ENCODE measurements at places on chromosomes 4 and X.

- DNase-seq: no peak
Observed at GRCh38 chrX:40875476-40875875, 140.1 kb upstream of the MED14 start.

GRCh38 chr4:149343614-149344013 lies 472.0 kb downstream of the IQCM start:
- DNase-seq: no peak

DNA sequence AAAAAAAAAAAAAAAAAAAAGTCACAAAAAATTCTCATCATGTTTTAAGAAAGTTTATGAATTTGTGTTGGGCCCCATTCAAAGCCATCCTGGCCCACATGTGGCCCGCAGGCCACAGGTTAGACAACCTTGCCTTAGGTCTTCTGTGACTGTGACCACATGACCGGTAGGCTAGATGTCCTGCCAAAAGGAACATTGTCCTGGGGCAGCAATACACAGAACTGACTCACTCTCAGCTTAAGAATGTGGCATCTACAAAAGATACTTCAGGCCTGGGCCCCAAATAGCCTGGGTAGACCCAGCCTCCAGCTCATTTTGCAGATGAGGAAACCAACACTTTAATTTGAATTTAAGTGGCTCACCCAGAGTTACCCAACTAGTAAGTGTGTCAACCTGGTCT lies 10.0 kb downstream of the AWAT2 start:
- no peak for DNase-seq

- no peak for DNase-seq
Observed at GRCh38 chr4:187726485-187726884, 269.1 kb upstream of the ZFP42 start.

- DNase-seq: no peak
Observed at GRCh38 chr4:110009550-110009949, 96.9 kb downstream of the EGF start.

GRCh38 chr4:66842026-66842723 lies 703.1 kb downstream of the CENPC start:
- DNase-seq: no peak

DNA sequence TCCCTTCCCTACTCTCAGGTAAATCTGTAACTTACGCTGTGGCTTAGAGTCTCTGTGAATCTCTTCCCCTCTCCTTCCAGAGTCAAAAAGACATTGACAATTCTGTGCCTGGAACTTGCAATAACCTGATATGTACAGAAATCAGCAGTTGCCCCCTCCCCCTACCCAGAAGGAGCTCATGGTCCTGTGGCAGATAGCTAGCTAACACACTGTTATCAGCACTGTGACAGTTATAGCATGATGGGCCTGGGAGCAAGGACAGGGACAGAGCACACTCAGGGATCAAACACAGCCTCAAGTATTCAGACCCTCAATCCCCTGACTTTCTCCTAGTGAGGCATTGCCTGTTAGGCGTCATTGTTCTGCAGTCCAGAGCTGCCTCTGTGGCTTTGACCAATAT lies 18.7 kb upstream of the MAGEA10 start:
- no peak for DNase-seq

- DNase-seq: no peak
Observed at GRCh38 chr4:102253860-102254259, 91.4 kb downstream of the SLC39A8 start.

GRCh38 chr4:108846568-108846967 lies 83.7 kb upstream of the ETNPPL start:
- no peak for DNase-seq

DNA sequence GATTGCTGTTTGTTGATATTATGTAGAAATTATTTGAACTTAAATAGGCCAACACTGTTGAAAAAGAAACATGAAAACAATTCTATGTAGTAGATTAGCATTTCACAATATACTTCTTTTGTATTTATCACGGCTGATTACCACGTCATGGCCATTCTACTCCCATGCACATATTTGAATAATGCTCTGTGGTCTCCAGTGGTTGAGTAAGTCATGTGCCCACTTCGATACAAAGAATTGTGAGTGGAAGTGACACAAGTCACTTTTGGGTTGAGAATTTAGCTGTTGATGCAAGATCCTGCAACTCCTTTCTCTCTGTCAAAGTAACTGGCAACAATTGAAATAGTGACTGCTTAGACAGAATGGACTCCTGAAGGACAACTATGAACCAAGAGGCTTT lies 6.7 kb upstream of the FSTL5 start:
- no peak for DNase-seq

DNA sequence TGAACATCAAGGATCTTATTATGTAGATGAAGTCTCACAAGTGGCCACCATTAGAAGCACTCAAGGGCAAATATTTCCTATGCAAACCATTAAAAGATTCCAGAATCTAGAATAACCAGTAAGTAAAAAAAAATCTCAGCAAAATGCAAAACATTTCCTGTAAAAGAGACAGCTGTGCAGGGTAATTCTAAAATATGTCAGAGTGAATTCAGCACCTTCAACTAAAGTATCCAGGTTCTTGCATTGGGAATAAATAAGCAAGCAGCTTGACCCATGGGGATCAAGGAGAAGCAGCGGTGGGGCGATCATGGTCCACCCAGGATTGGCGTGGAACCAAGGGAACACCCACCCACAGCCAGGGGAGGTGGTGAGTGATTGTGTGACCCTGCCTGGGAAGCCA lies 2188.9 kb downstream of the PCDH7 start:
- no peak for DNase-seq

- DNase-seq: peak; percentile 79
Observed at GRCh38 chrX:30735839-30736238, 82.6 kb downstream of the GK start.

DNA sequence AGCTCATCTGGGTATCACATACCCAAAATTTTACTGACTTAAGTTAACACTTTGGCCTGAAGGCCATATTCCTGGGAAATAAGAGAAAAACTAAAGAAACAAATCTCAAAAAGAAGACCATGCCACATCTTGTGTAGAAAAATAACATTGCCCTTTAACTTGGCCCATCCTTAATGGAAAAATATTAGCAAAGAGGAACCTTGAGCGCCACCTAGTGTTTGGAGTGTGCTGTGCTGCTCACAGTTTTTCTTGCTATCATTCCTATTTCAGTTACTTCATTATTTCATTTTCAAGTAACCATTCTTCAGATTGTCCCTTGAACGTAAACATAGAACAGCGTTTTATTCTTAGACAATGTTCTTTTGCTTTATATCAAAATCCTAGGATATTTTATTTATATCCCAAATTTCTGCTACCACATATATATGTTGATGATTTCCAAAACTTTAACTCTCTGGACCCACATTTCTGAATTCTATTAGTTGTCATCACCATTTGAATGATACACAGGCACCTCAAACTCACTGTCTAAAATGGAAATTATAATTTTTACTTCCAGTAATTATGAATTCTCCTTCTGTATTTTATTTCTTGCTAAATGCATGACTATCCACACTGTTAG lies 999.0 kb upstream of the ADGRL3 start:
- DNase-seq: peak; percentile 76
